ENCODE measurements at places on chromosomes 16 and 17.

GRCh38 chr16:48507391-48507790 lies 102.6 kb downstream of the N4BP1 start:
- DNase-seq, result no peak

DNA sequence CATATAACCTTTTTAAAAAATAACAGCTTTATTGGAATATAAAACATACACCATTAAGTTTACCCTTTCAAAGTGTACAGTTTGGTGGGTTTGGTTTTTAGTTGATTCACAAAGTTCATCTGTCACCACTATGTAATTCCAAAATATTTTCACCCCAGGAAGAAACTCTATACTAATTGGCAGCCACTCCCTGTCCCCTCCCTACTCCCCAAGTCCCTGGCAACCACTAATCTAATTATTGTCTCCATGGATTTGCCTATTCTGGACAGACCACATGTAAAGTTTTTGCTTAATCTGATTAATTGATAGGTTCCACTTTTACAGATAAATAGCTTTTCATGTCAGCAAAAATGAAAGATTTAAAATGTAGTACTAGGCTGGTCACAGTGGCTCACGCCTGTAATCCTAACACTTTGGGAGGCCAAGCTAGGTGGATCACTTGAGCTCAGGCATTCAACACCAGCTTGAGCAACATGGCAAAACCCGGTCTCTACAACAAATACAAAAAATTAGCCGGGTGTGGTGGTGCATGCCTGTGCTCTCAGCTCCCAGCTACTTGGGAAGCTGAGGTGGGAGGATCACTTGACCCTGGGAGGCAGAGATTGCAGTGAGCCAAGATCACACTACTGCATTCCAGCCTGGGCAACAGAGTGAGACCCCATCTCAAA lies 25.0 kb upstream of the MAPK3 start:
- DNase-seq, result no peak

- DNase-seq, result no peak
Measured at GRCh38 chr16:29834079-29834478, 13.8 kb downstream of the MVP start.

DNA sequence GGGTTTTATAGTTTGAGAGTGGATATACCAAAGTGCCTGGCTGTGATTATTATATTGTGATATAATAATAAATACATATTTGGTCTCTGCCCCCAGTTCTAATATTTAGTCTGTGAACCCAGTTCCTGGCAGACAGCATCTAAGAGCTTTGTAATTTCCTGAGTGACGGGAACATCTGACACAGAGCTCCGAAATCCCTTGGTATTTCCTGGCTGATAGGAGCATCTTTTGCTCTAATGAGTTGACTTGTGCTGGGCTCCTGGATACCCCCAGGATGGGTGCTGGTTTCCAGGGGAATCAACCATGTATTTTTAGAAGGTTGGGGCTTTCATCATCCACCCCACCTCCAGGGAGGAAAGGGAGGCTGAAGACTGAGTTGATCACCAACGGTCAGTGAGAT lies 187.3 kb downstream of the CDH13 start:
- DNase-seq, result no peak

DNA sequence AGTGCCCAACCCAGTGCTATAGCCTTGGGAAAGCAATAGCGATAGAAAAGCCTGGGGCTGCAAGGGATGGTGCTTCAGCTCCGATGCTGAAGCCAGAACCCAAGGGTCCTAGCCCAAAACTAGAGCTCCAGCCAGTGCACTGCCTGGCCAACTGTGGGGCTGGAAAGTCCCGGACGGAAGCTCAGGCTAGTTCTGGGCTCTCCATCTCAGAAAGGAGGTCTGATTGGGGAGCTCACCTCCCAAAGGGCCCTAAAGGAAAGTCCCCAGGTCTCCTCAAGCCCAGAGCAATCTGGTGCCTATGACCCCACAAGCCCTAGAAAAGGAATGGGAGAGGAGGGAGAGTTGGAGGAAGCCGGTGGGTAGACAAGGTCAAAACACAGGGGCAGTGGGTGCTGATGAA lies 2.0 kb upstream of the ABCC3 start:
- no peak for DNase-seq

DNA sequence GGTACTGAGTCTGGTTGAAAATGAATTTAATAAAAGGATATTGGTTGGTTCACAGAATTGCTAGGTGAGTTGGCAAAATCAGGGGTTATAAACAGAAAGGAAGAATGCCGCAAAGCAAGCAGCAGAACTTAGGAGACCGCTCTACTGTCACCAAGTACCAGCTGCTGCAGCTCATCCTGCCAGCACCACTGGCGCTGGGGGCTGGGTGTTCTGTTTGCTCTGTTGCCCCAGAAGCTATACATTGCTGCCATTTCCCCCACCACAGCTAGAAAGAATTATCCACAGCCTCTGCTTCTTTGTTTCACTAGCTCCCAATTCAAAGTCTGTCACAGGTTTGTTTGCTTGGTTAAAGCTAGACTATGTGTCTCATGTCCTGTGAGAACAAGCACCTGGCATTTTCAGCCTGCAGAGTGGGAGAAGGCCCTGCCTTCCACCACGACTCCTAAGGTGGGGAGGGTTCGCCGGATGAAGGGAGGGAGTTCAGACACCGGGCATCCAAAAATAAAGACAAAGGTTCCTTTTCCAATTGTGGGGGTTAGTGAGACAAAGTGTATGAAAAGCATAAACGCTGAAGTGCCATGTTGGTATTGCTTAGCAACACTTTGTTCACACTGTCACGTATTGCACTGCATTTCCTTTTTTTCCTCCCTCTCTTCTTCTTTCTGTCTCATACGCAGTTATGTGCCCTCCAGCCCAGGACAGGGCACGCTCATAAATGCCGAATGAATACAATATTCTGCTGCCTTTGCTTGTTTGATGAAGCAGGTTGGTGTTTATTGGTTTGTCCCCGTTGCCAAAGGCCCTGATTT lies 9.6 kb upstream of the CPD start:
- no peak for DNase-seq

- DNase-seq, result no peak
Measured at GRCh38 chr17:49090878-49091594, 41.5 kb upstream of the B4GALNT2 start.

DNA sequence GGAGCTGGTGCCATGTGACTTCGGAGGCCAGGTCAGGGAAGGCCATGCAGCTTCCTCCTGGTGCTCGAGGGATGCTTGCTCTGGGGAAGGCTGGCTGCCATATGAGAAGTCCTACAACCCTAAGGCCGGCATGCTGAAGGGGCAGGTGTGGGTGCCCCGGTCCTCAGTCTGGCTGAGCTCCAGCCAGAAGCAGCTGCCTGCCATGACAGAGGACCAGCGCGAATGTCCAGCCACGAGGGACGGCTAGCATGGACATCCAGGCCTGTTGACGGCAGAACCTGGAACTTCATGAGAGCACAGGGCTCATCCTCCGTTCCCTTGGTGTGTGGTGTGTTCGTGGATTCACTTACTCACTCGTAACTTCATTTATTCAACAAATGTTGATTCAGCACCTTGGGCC lies 140.6 kb downstream of the IRF8 start:
- DNase-seq, result no peak

DNA sequence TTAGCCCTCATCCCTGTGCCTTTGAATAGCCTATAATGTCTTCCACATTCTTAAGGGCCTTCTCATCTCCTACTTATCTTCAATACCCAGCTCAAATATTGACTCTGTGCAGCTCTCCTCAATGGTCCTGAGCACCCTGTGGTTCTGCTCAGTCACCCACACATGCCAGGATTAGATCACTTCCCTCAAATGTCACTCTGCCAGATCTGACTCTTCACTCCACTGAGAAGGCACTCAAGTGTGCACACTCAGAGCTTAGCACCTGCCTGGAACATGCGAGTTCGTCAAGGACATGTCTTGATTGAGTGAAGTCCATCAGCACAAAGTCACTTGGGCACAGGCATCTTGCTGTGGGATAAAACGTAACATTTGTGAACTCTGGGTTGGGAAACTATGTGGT lies 404.8 kb downstream of the CDH13 start:
- DNase-seq, result no peak

GRCh38 chr16:1543085-1543896 lies 9.8 kb downstream of the TMEM204 start:
- peak; percentile 29 for DNase-seq

DNA sequence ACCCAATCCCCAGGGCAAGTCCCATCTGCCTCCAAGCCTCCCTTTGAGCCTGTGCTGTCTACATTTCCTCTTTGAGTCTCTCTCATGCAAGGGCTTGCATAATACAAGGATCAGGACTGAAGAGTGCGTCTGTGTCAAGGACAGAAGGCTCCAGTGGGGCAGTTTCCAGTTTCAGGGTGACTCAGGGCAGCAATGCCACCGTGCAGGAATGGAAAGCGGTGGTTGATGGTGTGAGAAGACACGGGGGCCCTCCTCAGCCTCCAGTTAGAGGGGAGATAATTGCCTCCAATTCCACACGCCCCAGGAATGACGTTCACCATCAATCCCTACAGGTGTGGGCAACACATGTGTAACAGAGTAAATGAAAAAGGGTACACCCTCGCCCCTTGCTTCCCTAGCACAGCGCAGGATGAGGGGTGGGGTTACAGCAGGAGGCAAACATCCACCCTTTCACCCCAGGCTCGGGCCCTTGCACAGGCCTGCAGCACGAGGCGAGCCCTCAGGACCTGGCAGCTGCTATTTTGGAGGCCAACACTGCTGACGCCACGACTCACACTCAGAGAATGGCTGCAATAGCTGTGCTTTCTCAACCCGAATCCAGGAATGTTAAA lies 24.8 kb upstream of the SLC25A19 start:
- no peak for DNase-seq

DNA sequence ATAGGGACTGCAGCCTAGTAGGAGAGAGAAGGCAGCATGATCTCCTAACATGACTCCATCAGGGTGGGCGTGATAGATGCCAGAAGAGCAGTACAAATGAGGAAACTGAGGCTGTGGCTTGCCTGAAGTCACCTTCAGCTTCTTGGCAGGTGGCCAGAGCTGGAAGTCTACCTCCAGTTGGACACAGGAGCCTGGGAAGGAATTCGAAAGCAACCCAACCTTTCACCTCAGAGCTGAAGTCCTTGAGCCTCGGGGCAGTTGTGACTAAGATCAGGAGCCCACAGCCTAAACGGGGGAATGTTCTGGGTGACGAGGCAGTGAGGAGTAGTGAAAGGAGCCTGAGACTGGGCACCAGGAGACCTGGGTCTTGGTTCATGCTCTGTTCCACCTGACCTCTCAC lies 9.4 kb upstream of the SLC52A1 start:
- no peak for DNase-seq

DNA sequence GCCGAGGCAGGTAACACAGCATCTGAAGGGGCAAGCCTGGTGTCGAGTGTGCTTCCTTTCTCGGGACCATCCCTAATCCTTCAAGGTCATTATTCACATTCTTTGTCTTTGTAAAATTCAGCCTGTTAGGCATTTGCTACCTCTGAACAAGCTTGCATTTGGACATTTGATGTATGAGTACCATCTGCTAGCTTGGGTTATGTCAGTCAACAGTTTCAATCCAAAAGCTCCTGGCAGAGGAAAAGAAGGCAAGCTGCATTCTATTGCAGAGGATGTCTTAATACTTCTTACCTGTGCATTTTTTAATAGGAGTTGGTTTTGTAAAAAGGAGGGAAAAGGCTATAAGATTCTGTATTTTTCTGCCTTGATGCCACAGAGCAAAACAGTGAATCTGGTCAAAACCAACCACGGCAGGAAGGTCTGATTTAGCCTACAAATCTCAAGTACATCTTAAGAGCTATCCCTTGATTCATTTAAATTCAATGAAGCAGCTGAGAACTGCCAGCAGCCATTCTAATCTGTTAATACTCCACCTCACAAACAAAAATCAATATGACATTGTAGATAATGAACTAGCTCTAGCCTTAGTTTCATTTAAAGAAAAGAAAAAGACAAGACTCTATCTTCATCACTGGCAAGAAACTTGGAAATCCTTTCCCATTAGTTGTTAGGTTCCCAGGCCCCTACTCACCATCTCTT lies 39.0 kb downstream of the TEX2 start:
- DNase-seq, result no peak

DNA sequence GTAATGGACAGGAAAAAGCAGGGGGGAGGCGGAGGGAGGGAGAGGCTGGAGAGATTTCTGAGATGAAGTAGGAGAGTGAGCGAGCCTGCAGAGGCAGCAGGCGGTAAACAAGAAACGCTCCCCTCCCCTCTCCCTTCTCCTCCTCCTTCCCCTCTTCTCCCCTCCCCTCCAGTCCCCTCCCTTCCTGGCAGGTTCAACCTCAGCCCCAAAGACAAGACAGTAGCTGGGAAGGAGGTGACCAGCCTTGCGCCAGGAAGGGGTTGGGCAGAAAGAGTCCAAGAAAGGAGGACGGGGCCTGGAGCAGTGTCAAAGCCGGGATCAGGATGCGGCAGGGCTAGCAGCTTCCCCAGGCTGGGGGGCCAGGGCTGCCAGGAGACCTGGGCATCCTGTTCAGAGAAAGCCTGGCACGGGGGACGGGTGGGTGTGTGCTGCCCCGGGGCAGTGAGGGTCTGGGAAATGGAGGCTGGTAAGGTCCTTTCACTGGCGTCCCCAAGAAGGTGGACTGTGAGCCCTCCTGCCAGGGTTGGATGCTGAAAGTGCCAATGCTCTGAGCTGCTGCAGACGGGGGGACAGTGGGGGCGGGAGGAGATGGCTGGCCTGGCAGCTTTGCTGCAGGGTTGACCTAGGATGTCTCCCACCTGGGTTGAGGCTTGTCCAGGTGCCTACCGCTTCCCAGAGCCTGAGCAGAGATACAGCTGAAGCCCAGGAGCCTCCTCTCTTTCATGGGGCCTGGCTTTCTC lies 261.6 kb upstream of the TNRC6C start:
- no peak for DNase-seq

DNA sequence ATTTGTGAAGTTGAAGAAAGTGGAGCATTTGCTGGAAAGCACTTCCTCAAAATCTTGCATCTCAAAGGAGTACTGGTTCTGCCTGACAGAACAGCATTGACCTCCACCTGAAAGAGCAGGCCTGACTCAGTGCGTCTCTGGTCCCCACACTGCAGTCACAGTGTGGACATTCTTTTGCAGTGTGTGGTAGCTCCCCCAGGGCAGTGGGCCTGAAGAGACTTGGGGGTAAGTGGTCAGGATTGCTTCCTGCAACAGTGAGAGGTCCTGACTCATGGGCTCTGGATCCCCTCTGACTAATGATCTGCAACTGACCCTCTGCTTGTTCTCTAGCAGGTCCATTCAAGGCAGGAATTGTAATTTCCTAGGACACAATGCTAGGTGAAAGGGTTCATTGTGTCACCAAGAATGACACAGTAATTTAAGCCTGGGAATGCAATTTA lies 204.9 kb upstream of the KCNJ16 start:
- DNase-seq, result no peak

- DNase-seq, result no peak
Measured at GRCh38 chr16:84045001-84045817, 2.6 kb upstream of the SLC38A8 start.

GRCh38 chr17:73293480-73293911 lies 18.3 kb downstream of the CDC42EP4 start:
- no peak for DNase-seq

- DNase-seq, result no peak
Measured at GRCh38 chr16:13915033-13915635, 4.8 kb upstream of the ERCC4 start.

DNA sequence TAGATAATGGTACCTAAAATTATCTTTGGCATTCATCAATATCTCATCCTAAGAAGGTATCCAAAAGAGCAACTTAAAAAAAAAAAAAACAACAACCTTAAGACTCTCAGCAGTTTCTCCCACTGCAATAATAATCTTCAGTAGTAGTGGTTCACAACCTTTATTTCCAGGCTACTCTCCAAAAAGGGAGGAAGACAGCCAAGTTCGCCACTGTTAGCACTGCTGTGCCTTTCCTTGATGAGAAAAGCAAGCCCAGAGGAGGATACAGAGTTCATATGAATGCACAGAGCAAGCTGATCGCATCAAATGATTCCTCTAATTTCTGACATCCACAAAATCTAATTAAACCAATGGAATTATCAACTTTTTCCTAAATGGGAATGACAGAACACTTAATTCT lies 199.4 kb downstream of the AATF start:
- no peak for DNase-seq

GRCh38 chr17:58391302-58391984 lies 25.9 kb downstream of the RNF43 start:
- DNase-seq, result no peak

Data from activated T-helper 1 cell treated with anti-CD3 and anti-CD28 coated beads, Interleukin-2, amount 50 U/mL, for 16 hours (primary cell).